ENCODE measurements at places on chromosomes 1 and 21. TPM values are rescaled to one million over a fixed set of nuclear protein-coding genes. Genes with fewer than 3 reads are reported as not detected.

LRRC8B gene
- total RNA-seq: 0.55 TPM

SPRR3 gene
- total RNA-seq: not detected

CLDN19 gene
- not detected for total RNA-seq

AMY1A gene
- not detected for total RNA-seq

SH2D1B gene
- total RNA-seq: not detected

KCNK1 gene
- total RNA-seq: 6.7 TPM

KRTAP7-1 gene
- total RNA-seq: not detected

USP24 gene
- 32.4 TPM for total RNA-seq

CLEC20A gene
- total RNA-seq: not detected

HES5 gene
- total RNA-seq: not detected

TEKT2 gene
- 0.09 TPM for total RNA-seq

HEYL gene
- total RNA-seq: 0.09 TPM

SON gene
- 115 TPM for total RNA-seq

SRGAP2C gene
- 25.3 TPM for total RNA-seq

ATP1A2 gene
- total RNA-seq: 0.65 TPM

CR1L gene
- total RNA-seq: not detected

ALG6 gene
- total RNA-seq: 9.7 TPM

VANGL2 gene
- not detected for total RNA-seq

GOLT1A gene
- not detected for total RNA-seq

DMBX1 gene
- total RNA-seq: not detected

GSTM1 gene
- total RNA-seq: 9.6 TPM

ECM1 gene
- total RNA-seq: 7.8 TPM

MYOC gene
- total RNA-seq: 0.74 TPM

OR2T2 gene
- total RNA-seq: not detected

KIAA0040 gene
- 0.14 TPM for total RNA-seq

PLPPR5 gene
- not detected for total RNA-seq

RNF207 gene
- total RNA-seq: 16.6 TPM

BRDT gene
- total RNA-seq: not detected

UBASH3A gene
- total RNA-seq: not detected

ADAMTS5 gene
- total RNA-seq: 24.4 TPM

AVPR1B gene
- total RNA-seq: not detected

FBXO2 gene
- 2.8 TPM for total RNA-seq

RNU1-3 gene
- 3,030 TPM for total RNA-seq

TACSTD2 gene
- total RNA-seq: 0.14 TPM

Measured in smooth muscle cell of bladder (primary cell).